ENCODE measurements at places on chromosomes 7 and 10. TPM values are rescaled to one million over a fixed set of nuclear protein-coding genes. Genes with fewer than 3 reads are reported as not detected.

The PNLIPRP1 gene
- total RNA-seq: not detected

The CFAP58 gene
- total RNA-seq: not detected

The HECW1 gene
- total RNA-seq: 2.7 TPM

The LIPK gene
- not detected for total RNA-seq

The ASZ1 gene
- not detected for total RNA-seq
